Fibroblast of pulmonary artery (primary cell): ENCODE measurements at places on chromosomes 11 and 22.

- DNase-seq, result peak; percentile 83
Measured at GRCh38 chr11:122731500-122731913, 76.0 kb downstream of the UBASH3B start.

GRCh38 chr11:43689167-43689566, 8.6 kb downstream of the HSD17B12 start:
- DNase-seq, result no peak

GRCh38 chr22:46367707-46368191, 32.2 kb downstream of the TRMU start:
- peak; percentile 58 for DNase-seq

DNA sequence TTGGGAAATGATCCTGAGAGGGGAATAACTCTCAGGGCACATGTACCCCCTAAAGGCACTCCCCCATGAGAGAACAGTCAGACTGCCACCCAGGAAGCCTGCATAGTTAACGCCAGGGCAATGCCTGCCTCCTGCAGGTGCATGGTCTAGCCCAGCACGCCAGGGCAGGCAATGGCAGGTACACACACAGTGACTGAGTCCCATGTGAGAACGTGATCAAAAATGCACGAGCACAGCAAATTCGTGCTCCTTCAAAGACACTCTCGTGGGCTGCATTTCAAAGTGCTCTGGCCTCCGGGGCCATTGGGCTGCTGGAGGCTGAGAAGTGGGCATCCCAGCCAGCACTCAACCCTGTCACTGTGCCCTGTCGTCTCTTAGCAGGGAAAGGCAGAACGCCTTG, 79.7 kb downstream of the SHANK2 start:
- no peak for DNase-seq

DNA sequence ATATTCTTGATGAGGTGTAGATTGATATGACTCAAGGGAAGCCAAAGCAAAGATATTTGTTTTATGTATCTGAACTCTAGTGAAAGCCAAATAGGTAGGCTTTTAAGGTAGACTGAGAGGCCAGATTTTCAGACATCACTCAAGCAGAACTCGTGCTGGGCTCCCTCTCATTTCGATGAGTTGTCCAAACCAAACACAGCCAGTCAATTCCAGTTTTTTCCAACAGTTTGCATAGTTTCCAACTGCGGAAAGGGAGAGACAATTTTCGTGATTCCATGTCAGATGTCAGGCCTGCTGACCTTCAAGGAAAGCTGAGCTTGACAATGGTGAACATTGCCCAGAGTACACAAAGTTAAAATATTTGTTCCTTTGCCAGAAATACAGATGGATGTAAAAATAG, 110.9 kb upstream of the MPPED2 start:
- DNase-seq, result no peak

- DNase-seq, result peak; percentile 36
Measured at GRCh38 chr11:30016588-30017363, at the start of gene KCNA4. TSS of gene KCNA4 (minus strand) at chr11:30017030. CDS start at chr11:30012678, 4,352 bp downstream.

DNA sequence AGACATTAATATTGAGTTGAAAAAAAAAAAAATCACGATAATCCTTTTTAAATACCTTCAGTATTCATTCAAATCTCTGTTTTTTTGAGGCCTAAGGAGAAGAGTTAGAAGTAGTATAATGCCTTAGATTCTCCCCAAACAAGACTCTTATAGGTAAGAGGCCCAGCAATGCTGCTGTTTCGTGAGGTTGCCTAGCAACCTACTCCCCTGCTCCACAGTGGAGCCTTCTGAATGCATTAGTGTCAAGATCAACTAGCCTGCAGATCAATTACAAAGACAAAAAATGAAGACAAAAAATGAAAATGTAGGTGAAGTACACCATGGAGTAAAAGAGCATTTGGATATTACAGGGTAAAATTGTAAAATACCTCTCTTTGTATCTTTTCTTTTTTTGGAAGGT, 229.8 kb upstream of the LUZP2 start:
- DNase-seq, result no peak

DNA sequence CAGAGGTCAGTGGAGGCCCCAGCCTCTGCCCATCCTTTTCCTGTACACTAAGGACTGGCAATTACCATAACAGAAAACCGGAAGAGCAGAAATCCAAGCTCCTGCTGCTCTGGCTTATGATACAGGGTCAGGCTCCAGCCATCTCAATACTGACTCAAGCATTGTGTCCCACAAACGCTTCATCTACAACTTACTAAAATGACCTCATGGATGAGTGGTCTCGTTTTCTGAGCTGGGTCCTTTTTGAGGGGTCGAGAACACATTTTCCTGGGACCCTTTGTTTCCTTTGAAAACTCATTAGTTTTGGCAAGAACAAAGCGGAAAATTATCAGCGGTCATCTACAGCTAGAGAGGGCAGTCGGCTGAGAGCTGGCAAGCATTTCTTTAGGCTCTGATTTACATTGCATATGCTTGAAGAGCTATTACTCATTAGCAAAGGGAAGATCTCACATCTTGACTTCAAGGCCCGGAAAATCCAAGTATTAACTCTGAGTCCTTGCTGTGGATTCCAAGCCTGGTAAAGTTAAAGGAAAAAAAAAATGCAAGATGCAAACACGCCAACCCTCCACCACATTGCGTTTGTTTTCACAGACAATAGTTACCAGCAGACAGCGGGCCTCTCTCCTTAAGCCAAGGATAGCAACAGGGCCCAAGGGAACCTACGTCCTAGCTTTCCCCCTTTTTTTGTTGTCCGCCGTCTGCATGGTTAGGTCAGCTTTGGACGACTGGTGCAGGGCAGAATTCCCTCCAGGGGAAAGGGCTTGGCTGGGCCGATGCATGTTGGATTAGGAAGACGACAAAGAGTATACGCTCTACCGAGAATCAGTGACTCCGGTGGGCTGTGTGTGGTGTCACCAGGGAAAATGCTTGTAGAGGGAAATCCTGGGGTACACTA, 1.8 kb downstream of the TESMIN start:
- DNase-seq, result peak; percentile 20

GRCh38 chr22:38353142-38353629, 36.0 kb upstream of the CSNK1E start:
- peak; percentile 50 for DNase-seq

DNA sequence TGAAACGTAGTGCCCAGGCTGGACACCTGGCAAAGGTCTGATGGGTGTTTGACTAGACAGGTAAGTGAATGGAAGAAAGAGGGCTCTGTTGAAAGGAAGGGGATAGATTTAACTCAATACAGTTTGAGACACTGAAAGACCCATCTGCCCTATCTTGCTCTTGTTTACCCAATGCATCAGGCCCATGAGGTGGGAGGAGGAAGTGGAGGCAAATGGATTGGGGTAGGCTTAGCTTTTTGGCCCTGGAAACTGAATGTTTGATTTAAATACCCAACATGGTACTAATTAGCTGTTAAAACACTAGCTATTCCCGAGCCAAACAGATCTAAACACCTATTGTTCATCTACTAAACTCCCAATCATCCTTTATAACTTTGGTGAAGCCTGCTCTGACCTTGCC, 3.5 kb upstream of the UVRAG start:
- no peak for DNase-seq

DNA sequence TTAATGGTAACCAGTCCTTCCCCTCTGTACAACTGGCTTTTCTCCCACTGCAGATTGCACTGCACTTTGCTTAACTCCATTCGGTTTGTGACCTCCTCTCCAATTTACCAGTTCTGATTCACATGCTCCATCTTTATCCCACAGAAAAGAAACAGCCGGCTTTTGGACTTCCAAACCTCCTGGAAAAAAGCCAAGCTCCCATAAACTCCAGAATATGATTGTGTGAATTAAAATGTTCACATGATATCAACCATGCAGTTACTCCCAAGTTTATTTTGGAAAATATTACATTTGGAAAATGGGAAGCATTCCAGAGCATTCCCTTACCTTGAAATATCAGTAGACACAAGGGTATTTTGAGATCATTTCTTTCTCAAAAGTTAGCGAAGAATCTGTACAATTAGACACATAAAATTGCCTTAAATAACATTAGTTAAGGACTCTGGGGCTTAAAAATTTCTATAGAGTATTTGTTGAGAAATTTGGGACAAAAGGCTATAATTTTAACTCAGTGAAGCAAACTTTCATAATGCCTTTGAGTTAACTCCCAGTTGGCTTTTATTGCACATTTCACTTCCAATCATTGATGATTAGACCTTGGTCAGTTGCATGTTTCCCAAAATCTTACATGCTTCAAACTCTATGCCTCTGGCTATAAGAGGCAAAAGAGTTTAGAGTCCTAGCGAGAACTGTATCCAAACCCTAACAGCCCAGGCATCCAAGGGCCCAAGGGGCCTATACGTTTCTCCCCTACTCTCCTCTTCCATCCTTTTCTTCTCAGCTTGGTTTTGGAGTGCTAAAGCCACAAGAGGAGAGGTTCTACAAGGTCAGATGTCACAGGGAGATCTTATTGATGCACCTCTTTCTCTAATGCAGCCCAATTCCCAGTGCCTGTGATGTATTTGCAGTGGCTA, 23.6 kb upstream of the TMEM135 start:
- DNase-seq, result peak; percentile 27

DNA sequence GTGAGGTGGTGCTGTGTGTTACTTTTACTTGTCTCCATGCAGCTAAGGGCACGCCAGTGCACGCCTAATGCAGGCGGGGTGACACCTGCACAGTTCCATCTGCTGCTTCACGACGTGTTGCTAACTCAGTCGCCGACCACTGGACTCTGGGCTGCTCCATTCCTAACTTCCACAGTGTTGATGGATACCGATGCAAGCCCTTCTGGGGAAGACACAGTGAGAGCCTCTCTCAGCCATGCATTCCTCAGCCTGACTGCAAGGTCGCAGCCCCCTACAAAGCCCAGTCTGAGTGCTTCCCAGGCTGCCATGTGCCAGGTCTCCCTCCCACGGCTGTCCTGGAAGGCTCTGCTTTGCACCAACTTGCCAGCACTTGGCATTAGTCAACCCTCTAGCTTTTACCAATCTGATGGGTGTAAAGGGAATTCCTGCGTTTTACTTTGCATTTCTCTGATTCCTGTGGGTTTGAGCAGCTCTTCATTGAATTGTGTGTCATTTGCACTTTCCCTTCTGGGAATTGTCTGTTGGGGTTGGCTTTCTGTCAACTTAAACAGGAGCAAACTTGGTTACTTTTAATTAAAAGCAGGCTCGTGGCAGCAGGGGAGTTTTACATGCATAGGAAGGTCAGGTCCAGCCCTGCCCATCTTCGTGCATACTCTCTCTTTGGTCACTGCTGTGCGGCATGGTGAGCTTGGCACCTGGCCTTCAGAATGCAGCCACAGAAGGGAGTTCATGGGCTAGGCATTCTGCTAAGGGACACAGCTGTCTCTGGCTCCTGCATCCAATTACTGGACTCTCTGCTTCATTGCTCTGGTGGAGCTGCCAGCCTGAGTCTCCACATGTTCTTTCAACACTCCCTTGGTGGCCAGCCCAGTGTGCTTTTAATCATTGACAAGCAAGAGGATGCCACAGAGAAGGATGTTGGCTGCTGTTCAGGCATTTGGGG, 34.6 kb upstream of the SHANK2 start:
- peak; percentile 62 for DNase-seq
